ENCODE measurements at places on chromosomes 3 and 15.
A peak's percentile ranks its signal among the peaks of the same experiment; 100 is the strongest.

- H3K4me3 ChIP-seq = no peak overlapping the region
- DNase-seq = peak; percentile 50
- H3K36me3 ChIP-seq = peaks cover 7% of the 10 kb centered on the region
- no peaks in the 10 kb centered on the region for H3K27me3 ChIP-seq
- H3K27ac ChIP-seq = no peak overlapping the region
Measured at GRCh38 chr3:40317061-40317855, 7.8 kb downstream of the EIF1B start.

DNA sequence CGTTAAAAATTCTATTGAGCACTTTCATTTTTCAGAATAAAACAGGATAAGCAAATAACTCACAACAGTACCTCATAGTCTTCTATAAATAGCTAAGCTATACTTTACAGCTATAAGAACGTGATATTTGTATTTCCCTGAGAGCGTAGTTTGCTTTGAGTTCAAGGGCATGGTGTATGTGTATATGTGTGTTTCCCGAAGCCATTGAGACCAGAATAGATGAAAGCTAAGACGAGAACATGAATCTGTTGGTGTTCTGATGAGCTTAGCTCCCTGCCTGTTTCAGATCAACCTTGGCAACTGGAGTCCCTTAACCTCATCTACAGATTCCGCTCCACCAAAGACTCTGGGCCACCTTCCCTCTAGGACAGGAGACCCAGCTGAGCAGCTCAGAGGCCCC is 59.5 kb upstream of the MCF2L2 start:
- no peaks in the 10 kb centered on the region for H3K36me3 ChIP-seq
- no peak overlapping the region for H3K27ac ChIP-seq
- no peak overlapping the region for H3K4me3 ChIP-seq
- no peak for DNase-seq
- H3K4me1 ChIP-seq = peaks cover 5% of the 10 kb centered on the region

- no peaks in the 10 kb centered on the region for H3K27me3 ChIP-seq
- no peak overlapping the region for H3K27ac ChIP-seq
- no peaks in the 10 kb centered on the region for H3K36me3 ChIP-seq
- peak; percentile 31 for DNase-seq
- H3K4me1 ChIP-seq = peaks cover 9% of the 10 kb centered on the region
- no peak overlapping the region for H3K4me3 ChIP-seq
Measured at GRCh38 chr3:14344351-14344750, 58.1 kb upstream of the SLC6A6 start.

- no peaks in the 10 kb centered on the region for H3K27me3 ChIP-seq
- peaks cover 7% of the 10 kb centered on the region for H3K4me1 ChIP-seq
- H3K4me3 ChIP-seq = no peak overlapping the region
- no peaks in the 10 kb centered on the region for H3K36me3 ChIP-seq
- DNase-seq = no peak
- H3K27ac ChIP-seq = no peak overlapping the region
Measured at GRCh38 chr15:47885920-47886319, 168.6 kb downstream of the SEMA6D start.

- H3K4me1 ChIP-seq = no peaks in the 10 kb centered on the region
- no peak for DNase-seq
- H3K4me3 ChIP-seq = no peak overlapping the region
- H3K27ac ChIP-seq = no peak overlapping the region
- H3K27me3 ChIP-seq = peaks cover 1% of the 10 kb centered on the region
Measured at GRCh38 chr3:131370935-131371687, 10.5 kb upstream of the NUDT16 start.

- DNase-seq = no peak
- H3K36me3 ChIP-seq = no peaks in the 10 kb centered on the region
- peak overlapping the region; percentile 94 for H3K4me3 ChIP-seq
- H3K27ac ChIP-seq = no peak overlapping the region
- H3K4me1 ChIP-seq = peaks cover 7% of the 10 kb centered on the region
Measured at GRCh38 chr3:107432013-107432515, 54.8 kb downstream of the CCDC54 start.

- no peaks in the 10 kb centered on the region for H3K27me3 ChIP-seq
- no peak overlapping the region for H3K4me3 ChIP-seq
- no peak overlapping the region for H3K27ac ChIP-seq
- no peak for DNase-seq
Measured at GRCh38 chr3:110743984-110744383, 327.6 kb upstream of the NECTIN3 start.

GRCh38 chr3:74445541-74445940 is 168.9 kb downstream of the CNTN3 start:
- no peaks in the 10 kb centered on the region for H3K27me3 ChIP-seq
- no peaks in the 10 kb centered on the region for H3K4me1 ChIP-seq
- no peaks in the 10 kb centered on the region for H3K36me3 ChIP-seq
- DNase-seq = no peak
- no peak overlapping the region for H3K27ac ChIP-seq

DNA sequence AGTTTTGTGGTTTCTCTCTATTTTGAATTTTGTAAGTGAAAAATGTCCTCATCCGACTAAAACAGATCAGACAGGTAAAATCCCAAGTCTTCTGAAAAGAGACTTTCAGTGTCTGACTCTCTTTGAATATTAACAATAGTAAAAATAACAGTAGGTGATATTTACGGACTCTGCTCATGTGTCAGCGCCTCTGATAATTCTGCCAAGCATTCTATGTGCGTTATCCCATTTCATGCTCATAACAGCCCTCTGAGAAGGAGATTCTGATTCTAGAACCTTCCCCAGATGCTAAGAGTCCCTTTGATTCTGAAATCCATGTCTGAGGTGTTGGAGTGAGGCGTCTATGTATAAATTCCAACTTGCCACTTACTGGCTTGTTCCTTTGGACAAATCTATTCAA is 282.8 kb downstream of the FEZF2 start:
- H3K36me3 ChIP-seq = no peaks in the 10 kb centered on the region
- no peak overlapping the region for H3K4me3 ChIP-seq
- H3K27ac ChIP-seq = no peak overlapping the region
- H3K4me1 ChIP-seq = no peaks in the 10 kb centered on the region
- DNase-seq = no peak

- no peaks in the 10 kb centered on the region for H3K27me3 ChIP-seq
- no peaks in the 10 kb centered on the region for H3K4me1 ChIP-seq
- no peak overlapping the region for H3K27ac ChIP-seq
- DNase-seq = no peak
- H3K4me3 ChIP-seq = no peak overlapping the region
Measured at GRCh38 chr3:161295325-161295724, 74.2 kb downstream of the NMD3 start.

GRCh38 chr15:62105266-62105665 is 38.5 kb downstream of the C2CD4A start:
- DNase-seq = no peak
- peak overlapping the region; percentile 35 for H3K4me3 ChIP-seq
- H3K27ac ChIP-seq = no peak overlapping the region
- no peaks in the 10 kb centered on the region for H3K4me1 ChIP-seq
- H3K27me3 ChIP-seq = no peaks in the 10 kb centered on the region
